AML-193 (cell line): ENCODE measurements at places on chromosomes 1 and 21.

- no peak for DNase-seq
These were observed 147.7 kb downstream of the FCRL5 start for GRCh38 chr1:157404614-157405013.

- DNase-seq: no peak
These were observed 301.2 kb downstream of the DUSP10 start for GRCh38 chr1:221440658-221441057.

DNA sequence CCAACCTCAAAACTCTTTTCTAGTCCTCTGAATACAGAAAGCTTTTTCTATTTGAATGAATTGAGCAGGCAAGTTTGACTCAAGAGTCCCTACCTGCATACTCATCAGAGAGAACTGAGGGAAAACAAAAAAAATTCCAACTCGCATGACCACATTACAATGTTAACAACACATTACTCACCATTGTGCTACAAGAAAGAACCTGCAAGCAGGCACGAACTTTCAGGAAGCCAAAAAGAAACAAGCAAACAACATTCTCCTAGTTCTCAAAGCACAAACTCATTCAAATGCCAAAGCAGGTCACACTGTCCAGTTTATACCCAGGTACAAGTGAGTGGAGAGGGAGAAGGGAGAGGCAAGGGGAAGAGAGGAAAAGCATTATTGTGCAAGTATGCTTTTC is 14.6 kb downstream of the OTUD7B start:
- DNase-seq: no peak

DNA sequence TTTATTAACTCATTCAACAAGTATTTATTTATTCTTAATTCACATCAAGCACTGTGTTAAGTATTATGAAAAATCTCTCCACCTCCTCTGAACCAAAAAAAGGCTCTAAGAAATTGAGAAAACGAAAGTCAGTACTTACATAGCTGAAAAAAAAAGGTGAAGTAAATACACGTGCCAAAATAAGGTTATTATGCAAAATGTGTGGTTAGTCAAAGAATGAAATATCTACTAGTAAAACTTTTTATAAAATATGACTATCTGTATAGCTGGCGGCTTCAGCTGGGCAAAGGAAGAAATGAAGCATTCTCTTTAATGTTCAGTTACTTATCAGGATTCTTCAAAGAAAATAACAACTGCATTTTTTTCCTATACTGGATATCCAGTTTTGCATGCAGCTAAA is 35.5 kb upstream of the ASPM start:
- no peak for DNase-seq

DNA sequence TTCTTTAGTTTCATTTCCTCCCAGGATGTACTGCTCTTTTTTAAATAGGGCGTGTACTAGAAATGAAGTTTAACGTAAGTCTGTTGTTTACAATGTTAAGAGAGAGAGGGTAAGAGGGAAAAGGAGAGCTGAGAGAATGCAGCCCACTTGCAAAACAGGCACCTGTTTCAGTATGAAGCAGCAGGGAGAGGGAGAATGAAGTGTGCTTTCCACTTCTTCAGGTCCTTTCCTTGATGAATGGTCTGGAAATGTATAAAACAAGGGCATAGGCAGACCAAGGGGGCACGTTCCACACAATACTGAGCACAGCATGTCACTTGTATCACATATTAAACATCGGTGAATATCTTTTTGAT is 2.0 kb downstream of the KCNA3 start:
- DNase-seq: no peak

- DNase-seq: no peak
These were observed 42.5 kb downstream of the UTP25 start for GRCh38 chr1:209870151-209870831.

DNA sequence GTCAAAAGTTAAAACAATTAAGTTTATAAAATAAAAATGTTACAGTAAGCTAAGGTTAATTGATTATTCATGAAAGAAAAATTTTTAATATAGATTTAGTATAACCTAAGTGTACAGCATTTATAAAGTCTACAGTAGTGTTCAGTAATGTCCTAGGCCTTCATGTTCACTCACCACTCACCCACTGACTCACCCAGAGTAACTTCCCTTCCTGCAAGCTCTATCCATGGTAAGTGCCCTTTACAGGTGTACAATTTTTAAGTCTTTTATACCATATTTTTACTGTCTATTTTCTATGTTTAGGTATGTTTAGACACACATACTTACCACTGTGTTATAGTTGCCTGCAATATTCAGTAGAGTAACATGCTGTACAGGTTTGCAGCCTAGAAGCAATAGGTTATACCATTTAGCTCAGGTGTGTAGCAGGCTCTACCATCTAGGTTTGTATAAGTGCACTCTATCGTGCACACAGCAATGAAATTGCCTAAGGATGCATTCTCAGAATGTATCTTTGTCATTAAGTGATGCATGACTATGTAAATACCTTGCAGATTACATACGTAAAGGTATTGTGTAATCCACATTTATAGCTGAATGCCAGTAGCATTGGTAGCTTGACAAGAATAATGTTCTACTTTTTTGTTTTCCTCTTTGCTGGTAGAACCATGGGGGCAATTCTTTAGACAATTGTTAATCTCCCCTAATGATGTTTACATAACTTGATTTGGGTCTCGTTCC is 35.7 kb upstream of the GPR88 start:
- no peak for DNase-seq

- no peak for DNase-seq
These were observed 80.3 kb upstream of the DPH5 start for GRCh38 chr1:101105877-101106276.

GRCh38 chr1:10502206-10502605 is 27.5 kb downstream of the PEX14 start:
- no peak for DNase-seq
